ENCODE measurements at places on chromosomes 2 and 18.

- DNase-seq = no peak
These were observed 10.3 kb upstream of the ATOH8 start for GRCh38 chr2:85743304-85743978.

GRCh38 chr2:180202467-180202951, 195.4 kb upstream of the CWC22 start:
- no peak for DNase-seq

- DNase-seq = no peak
These were observed 17.6 kb downstream of the PRKCE start for GRCh38 chr2:45669032-45669486.

- DNase-seq = no peak
These were observed 158.5 kb upstream of the SH3BP4 start for GRCh38 chr2:234793212-234793785.

DNA sequence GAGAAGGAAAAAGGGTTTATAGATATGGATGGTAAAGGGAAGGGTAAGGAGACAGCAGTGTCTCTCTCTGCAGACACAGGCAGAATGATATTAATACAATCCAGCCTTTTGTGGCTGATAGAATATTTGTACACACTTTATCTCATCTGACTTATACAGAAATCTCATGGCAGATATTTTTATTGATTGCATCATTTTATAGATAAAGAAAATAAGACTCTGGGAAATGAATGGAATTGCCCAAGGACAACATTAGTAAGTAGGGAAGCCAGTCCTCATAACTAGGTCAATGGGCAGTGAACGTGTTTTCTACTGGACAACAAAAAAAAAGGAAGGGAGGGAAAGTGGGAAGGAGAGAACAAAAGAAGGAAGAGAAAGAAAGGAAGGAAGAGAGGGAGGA, 236.4 kb upstream of the EPHA4 start:
- no peak for DNase-seq

DNA sequence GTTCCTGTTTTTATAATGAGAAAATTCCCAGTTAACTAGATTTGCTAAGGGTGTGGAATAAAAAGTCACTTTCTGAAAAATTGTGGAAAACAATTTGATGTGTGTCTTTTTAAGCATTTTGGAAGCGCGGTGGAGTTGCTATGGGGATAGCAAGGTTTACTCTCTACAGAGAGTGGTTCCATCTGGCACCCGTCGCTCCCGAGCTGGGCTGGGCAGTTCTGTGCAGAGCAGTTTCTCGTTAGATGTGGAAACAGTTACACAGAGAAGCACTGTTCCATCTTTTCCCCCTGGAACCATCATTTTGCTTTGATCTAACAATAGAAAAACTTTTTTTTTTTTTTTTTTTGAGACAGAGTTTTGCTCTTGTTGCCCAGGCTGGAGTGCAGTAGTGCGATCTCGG, 17.4 kb downstream of the LDLRAD4 start:
- DNase-seq = no peak

- DNase-seq = no peak
These were observed 469.3 kb downstream of the PLCL1 start for GRCh38 chr2:198273660-198274059.

- no peak for DNase-seq
These were observed at the start of gene SULT1C4 for GRCh38 chr2:108377815-108378630. TSS of gene SULT1C4 (plus strand) at chr2:108377954. CDS start at chr2:108378338, 384 bp downstream.

DNA sequence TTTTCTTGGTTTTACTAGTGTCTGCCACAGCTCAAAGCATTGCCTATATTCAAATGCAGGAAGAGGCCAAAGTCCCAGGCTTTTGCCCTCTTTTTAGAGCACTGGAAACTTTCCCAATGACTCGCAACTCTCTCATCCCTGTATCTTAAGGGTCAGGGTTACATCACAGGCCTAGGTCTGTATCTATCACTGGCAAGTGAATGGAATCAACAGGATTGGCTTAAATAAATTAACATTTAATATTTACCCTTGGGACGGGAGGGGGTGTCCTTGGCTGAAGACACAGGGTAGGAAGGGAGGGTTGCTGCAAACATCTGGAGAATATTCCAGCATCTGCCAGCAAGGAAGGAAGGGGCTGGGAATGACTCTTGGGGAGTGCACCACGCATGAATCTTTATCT, 242.6 kb downstream of the SLC4A3 start:
- DNase-seq = no peak

GRCh38 chr2:67771380-67771779, 291.4 kb downstream of the C1D start:
- no peak for DNase-seq

DNA sequence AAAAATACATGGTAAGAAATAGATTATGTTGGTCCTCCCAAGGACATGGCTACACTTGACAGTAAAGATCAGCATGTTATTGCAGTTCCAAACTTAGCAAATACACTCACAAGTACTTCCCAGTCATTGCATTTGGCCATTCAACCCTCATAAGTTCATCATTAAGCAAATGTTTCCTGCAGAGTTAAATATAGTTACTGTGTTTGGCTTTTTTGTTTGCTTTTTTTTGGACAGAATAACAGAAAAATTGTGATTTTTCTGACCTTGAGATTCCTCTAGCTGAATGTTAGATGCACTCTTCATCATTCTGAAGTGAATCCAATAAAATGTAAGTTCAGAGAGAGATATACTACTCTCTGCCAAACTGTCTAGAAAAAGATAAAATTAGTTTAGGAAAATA, 295.3 kb downstream of the GPD2 start:
- DNase-seq = no peak

GRCh38 chr2:26088038-26088643, 54.3 kb downstream of the RAB10 start:
- no peak for DNase-seq
